ENCODE measurements at places on chromosomes 16 and 17.

DNA sequence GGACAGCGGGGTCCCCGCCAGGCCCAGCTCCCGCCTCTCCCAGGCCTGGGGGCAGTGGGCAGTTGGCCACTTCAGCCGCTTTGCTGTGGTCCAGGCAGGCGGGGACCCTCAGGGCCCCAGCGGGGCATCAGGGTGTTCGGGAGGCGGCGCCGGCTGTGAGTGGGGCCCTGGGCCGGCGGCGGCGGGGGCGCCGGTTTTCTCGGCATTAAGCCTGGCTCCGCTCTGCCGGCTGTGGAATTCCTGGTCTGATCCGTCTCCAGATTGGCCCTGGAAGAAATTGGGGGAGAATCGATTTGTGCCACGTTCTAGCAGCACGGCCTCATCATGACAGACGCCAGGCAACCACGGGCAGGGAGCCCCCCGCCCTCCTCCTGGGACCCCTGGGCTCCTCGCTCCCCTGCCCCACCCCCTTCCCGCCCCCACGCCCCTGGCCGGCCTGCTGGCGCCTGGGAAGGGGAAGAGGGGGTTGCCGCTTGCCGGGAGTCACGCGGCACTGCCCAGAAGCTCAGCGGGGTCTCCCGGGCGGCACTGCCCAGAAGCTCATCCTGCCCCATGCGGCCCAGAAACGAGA is 28.6 kb upstream of the SSTR5 start:
- DNase-seq: no peak

GRCh38 chr16:80591071-80591915 is 50.5 kb downstream of the DYNLRB2 start:
- no peak for DNase-seq

GRCh38 chr16:64445649-64446048 is 676.2 kb downstream of the CDH11 start:
- no peak for DNase-seq

DNA sequence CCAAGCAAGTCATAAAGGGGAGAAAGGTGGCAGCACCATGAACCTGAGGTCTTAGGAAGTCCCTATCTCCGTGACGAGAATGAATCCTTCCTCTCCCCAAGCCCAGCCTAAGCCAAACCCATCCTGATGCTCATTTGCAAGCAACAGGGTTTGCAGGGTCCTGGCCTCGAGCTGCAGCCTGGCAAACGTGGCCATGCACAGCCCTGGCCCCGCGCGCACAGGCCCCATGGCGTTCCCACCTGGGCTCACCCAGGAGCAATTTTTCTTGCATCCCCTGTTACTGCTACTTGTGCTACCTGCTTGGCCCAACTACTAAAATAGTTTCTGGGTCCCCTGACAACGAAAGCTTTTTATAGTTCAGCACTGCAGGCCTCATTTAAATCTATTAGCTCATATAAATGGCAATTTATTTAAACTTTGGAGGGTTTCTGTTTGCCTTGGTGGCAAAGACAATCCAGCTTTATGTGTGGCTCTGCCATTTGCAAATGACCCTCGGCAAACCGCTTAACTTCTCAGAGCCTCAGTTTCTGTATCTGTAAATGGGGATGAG is 141.5 kb downstream of the C16orf78 start:
- DNase-seq: no peak

- no peak for DNase-seq
Observed at GRCh38 chr17:81176666-81177065, 10.6 kb upstream of the AATK start.

DNA sequence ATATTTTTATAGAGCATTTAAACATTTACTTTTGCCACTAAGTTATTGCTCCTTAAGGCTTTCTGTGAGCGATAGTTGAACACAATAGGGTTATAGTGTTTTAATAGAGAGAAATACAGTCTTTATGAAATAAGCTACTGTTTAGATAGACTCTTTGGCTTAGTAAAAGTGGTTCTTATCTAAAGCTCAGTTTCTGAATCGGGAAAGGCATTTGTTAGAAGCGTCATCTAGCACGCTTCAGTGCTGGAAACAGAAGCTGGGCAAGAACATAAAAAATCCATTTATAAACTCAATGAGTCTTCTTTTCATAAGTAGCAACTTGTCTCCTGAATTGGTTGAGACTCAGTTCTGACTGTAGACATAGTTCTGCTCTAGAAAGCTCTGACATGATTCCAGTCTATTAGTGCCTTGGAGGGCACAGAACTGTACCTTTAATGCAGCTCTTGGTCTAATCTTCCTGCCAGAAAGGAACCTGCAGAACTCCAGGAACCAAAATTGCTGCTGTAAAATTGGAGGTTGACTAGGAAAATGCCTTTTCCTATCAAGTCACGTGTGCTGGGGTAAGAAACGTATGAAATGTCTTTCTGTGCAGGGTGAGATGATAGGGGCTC is 55.4 kb upstream of the DNAJA2 start:
- no peak for DNase-seq

GRCh38 chr17:13387236-13387635 is 214.5 kb downstream of the HS3ST3A1 start:
- no peak for DNase-seq

DNA sequence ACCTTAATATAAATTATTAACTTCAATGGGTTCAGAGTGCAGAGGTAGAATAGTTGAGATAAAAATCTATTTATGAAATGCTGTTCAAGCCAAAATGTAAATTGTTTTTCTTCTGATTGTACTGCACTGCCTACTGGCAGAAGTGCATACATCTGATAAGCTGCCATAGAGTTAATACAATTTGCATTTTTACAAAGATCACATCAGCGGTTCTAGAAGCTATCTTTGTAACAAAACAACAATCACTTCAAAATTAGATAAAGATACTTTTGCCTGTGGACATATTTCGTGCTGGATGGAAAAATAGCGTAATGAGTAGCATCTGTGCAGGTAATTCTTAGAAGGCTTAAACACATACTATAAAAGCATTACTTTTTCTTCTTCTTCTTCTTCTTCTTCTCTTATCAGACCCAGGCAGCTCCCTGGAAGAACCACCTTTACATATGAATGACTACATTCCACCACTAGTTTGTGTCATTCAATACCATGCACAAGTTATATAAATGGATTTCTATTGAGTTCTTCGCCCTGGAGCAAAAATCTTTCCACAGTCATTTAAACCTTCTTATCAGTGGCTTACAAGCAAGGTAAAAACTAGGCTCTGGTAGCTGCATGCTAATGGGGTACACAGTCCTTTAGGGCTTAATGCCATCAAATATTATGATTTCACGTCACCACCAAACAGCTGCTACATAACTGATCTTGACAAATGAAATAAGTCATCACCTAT is 47.0 kb downstream of the SYNRG start:
- no peak for DNase-seq

GRCh38 chr16:67926181-67926750 is 5.4 kb downstream of the CTRL start:
- no peak for DNase-seq

GRCh38 chr17:15920758-15921239 is 24.1 kb upstream of the ADORA2B start:
- peak; percentile 50 for DNase-seq

DNA sequence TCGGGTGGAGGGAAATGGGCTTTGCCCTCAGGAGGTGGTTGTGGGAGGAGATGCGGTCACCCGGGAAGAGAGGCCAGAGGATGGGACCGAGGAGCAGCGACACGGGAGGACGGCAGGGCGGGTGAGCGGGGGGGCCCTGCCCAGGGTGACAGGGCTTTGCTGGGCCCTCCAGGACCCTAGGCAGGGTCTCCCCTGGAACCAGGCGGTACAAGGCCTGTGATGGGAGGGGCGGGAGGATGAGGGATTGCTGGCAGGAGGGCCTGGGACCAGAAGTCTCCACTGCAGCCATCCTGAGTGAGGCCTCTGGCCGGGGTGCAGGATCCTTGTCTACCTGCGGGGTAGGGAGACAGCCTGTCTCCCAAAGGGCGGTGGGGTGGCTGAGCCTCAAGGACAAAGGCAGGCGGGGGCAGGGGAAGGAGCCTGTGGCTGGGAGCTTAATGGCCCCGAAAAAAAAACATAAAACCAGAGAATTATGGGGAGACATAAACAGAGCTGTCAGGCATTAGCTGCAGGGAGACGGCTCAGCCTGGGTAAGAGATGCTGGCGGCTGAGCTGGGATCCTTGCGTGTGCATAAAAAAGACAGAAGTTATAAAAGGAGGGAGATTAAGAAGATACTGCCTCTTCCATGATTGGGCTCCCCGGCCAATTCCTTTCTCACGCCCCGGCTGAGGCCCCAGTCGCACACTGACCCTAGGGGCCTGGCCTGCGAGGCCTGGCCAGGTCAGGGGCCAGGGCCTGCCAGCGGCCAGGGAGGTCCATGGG is 66.7 kb downstream of the SREBF1 start:
- no peak for DNase-seq

- no peak for DNase-seq
Observed at GRCh38 chr17:15510361-15510760, 42.9 kb upstream of the CDRT4 start.

DNA sequence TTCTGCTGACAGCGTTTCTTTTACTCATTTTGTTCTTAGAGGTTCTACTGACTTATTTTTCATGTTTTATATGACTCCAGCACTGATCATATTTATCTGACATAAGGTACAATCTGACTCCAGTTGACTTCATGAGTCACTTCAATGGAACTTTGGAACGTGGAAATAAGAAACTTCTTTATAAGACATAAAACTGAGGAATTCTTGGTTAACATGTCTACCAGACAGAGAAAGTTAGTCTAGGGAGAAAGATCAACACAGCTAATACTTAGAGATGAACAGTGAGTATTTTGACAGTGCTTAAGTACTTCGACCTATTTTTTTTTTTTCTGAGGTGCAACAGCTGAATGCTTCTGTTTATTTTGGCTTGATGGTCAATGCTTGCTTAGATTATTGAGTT is 679.5 kb downstream of the KCNJ2 start:
- no peak for DNase-seq

DNA sequence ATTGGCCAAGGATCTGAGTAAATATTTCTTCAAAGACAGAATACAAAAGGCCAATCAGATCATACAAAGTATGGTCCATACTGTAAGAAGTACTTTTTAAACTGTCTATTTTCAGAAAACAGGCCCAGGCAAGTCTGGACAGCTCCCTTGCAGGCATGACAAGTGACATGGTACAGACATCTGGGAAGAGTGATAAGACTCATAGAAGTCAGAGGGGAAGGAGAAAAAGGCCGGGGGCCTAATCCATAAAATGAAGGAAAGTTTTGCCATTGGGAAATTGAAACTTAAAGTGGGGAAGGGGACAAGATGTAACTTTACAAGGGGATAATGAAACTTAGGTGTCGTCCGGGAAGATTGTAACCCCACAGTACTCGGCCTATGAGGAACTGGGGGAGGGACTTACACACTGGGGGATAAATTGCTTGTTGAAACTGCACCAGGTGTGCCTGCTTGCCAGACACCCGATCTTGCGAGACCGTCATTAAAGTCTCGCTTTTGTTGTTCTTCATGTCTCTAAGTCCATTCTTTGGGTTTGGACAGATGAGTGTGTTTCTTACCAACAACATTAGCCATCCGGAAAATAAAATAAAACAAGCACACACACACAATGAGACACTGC is 684.0 kb downstream of the CDH11 start:
- no peak for DNase-seq

DNA sequence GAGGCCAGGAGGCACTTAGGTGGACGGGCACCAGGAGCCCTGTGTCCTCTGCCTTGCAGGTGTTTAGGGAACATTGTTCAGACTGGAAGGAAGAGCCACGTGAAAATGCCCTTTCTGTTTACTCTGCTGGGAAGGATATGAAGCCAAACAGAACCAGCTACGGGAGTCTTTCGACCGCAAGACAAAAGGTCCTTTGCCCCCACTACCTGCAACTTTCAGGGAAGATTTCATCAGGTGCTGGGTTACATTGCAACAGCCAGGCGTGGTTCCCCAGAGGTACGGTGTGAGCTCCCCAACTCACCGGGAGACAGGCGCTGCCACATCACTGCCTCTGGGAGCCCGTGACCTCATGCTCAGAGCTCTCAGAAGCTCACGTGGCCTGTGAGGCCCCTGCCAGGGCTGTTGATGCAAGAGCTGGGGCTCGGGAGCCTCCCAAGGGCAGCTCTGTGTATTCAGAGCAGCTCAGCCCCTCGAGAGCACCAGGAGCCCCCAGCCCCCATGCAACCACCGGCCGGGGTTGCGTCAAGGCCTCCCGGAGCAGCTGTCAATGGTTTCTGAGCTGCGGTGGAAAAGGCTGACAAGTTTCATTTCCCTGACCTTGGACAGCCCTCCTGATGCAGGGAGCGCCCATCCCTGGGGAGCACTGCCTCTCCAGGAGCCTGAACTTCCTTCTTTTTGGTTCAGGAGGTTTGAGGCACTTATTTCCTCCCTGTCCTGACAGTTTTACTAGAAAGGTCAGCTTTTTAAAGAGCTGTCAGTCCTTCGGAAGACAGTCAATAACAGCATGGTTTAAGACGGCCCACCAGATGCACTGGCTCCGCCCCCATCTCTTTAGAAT is 42.1 kb downstream of the TBC1D16 start:
- peak; percentile 76 for DNase-seq

DNA sequence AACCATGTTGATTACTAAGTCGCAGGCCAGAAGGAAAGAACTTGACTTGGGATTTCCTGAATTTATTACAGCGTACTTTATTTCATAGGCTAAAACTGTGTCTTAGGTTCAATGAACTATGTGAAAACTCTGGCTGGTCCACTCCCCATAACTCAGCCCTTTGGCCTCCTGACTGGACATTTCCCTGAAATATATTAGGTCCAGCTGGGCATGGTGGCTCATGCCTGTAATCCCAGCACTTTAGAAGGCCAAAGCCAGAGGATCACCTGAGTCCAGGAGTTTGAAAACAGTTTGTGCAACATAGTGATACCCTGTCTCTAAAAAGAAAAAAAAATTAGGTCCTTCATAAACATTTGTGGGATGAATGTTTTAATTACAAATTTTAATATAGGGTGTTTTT is 97.0 kb downstream of the CYLD start:
- DNase-seq: no peak

DNA sequence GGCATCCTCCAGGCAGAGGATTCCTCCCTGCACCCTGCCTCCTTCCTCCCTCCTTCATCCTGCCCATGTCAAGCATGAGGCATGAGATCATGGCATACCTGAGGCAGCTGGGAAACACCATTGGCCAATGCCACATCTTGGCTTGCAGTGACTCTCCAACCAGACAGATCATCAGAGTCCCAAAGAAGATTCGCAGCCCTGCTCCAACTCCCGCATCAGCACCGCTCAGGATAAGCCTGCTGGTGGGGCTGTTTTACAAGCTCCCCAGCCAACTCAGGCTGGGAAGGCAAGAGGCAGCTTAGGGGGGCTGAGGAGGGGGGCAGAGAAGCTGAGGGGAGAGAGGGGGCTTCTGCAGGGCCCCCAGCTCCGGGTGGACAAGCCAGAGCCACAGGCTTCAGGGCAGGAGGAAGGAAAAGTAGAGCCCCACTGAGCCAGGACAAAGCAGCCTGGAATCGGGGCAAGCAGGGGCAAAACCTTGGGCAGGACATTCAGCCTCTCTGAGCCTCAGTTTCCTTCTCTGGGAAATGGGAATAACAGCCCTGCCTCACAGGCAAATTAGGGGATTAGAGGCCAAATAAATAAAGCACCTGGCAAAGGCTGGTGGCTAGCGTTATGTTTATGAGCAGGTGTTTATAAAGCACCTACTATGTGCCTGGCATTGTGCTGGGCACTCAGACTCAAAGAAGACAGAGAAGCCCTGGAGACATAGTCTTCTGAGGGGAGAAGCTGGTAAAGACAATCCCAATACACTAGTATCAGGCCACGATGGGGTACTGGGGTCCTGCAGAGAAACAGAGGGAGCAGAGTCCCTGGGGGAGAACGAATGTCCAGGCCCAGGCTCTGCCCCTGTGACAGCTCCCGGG is 88.1 kb downstream of the GOSR1 start:
- no peak for DNase-seq

- DNase-seq: no peak
Observed at GRCh38 chr17:80942423-80943345, 49.0 kb upstream of the CHMP6 start.

- no peak for DNase-seq
Observed at GRCh38 chr16:1027501-1027815, 45.1 kb upstream of the SSTR5 start.

- peak; percentile 80 for DNase-seq
Observed at GRCh38 chr16:3020247-3020603, at the start of gene TNFRSF12A. TSS of gene TNFRSF12A (plus strand) at chr16:3020368. CDS start at chr16:3020398, 30 bp downstream.
